Stimulated activated CD8-positive, alpha-beta memory T cell treated with anti-CD3 and anti-CD28 coated beads, Interleukin-2, amount 100 ng/mL, for 1 hour (primary cell): ENCODE measurements at places on chromosomes 1 and 21.

GRCh38 chr21:27129215-27129614 lies 162.3 kb upstream of the ADAMTS5 start:
- DNase-seq = no peak

DNA sequence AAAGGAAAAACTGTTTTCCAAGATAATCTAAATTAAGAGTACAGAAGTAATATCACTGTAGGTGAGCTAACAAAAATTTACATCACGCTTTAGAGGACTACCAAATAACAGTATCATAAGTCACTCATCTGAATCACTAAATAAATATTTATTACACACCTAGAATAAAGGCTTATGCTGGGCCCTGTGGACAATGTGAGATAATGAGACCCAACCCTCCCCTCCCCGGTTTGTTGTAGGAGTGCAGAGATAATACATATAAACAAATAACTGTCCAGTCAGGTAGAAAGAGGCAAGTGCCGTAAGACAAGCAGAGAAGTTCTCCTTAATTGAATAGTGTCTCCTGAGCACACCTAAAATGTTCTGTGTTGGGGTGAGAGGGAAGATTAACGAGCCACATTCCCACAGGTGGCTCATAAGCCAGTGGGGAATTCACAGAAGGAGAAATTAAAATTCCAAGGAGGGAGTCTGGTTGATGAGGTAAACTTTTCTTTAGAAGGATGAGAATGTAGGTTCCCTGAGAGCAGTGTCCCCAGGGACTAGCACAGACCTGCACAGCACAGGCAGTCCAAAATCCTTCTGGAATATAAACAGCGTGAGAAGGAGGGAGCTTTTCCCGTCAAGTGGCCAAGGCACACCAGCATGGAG lies 241.4 kb downstream of the NFIA start:
- DNase-seq = no peak

DNA sequence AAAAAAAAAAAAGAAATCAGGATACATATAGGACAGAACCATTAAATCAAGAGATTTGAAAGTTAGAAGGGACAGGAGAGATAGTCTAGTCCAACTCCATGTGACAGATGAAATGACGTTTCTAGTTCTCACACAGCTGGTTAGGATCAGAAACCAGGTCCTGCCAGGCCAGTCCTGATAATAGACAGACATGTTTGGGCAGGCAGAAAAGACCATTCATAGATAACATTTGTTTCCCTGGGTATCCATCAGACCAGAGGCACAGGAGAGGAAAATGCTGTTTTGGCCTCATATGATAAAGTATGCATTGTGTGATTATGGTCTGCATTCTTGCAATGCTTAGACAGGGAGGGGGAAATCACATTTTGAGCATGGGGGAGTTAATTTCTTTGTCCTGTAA lies 29.3 kb downstream of the ZBTB8B start:
- DNase-seq = no peak

- no peak for DNase-seq
Observed at GRCh38 chr1:205313563-205314308, 7.8 kb downstream of the NUAK2 start.

DNA sequence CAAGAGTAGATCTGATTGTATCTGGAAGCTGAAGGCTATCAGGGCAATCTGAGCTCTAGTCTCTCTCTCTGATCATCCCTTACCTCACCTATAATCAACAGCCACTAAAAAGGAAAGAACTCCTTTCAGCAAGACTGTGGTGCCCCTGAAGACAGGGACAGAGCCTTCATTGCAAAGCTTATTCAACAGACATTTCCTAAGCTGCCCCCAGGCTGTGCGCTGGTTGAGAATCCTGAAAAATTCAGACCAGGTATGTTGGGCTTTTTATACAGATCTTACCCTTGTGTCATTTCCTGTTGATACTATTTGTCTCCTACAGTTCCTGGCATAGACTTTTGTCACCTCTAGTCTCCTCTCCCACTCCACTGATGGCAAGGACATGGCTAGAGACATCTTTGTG lies 63.3 kb upstream of the PLA2G4A start:
- no peak for DNase-seq

GRCh38 chr1:150150133-150151021 lies 661 bp downstream of the PLEKHO1 start:
- DNase-seq = no peak

DNA sequence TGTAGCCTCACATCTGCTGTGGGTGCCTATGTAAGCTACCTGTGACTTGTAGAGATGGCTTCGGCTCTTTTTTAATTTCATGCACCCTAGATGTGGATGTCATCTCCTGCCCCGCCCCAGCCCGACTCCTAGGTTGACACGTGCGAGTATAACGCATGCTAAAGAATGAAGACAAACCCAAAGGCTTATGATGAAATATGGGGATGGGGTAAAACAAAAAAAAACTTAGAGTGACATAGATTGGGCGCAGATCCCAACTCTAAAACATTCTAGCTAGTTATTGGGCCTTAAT lies 613 bp upstream of the ERO1B start:
- no peak for DNase-seq

- DNase-seq = no peak
Observed at GRCh38 chr1:79603843-79604242, 597.3 kb upstream of the ADGRL4 start.

- no peak for DNase-seq
Observed at GRCh38 chr1:113811156-113811887, 954 bp downstream of the RSBN1 start.

- DNase-seq = no peak
Observed at GRCh38 chr1:63984930-63985290, 211.1 kb downstream of the ROR1 start.

DNA sequence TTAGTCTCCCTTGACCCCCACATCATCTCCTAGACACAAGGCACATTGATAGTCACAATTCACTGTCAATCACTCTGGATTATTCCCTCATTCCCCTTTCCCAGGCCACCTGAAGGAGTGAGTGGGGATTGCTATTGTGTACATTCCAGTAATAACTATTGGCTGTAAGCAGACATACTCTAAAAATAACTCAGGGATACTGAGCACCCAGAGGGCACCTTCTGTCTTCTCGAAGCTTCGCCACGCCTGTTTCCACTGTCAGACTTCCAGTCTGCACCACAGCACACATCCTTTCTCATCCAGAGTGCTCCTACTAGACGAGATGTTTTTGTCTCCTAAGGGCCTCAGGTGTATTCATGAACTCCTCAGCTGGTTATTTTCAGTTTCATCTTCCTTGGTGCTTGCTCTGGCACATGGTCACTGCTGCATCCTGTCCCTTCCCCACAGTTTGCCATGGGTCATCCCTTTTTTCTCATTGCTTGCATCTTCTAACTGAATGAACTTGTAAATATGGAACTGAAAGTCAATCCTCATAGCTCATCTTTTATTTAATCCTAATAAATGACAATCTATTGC lies 848 bp upstream of the APOBEC4 start:
- DNase-seq = no peak

- no peak for DNase-seq
Observed at GRCh38 chr21:28283641-28284490, 708.8 kb downstream of the LTN1 start.

DNA sequence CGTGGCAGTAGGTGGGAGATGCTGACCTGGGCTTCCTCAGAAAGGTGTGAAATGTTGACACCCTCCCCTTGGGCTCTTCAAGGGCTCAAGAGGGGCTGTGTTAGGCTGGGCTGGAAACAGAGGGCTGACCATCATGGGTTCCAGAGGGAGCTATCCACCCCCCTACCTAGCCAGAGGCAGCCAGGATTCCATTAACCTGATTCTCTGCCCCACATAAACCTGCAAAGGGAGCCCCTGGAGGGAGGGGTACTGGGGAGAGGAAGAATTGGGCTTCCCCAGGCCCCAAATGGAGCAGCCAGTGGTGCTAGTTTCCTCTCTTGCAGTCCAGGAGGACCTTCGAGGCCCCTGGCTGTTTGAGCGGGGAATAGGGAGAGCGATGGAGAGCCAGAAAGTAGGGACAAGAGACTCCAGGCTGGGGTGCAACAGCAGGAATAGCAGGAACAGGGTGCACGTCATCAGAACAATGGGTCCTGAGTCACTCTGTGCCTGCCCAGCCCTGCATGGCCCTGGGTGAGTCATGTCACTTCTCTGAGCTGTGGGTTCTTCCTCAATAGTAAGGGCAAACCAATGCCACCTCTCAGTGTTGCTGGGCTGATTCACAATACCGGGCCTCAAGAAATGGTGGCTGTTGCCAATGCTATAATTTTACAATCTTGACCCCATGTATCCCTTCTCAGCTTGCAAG lies 121.2 kb downstream of the EPHB2 start:
- no peak for DNase-seq

DNA sequence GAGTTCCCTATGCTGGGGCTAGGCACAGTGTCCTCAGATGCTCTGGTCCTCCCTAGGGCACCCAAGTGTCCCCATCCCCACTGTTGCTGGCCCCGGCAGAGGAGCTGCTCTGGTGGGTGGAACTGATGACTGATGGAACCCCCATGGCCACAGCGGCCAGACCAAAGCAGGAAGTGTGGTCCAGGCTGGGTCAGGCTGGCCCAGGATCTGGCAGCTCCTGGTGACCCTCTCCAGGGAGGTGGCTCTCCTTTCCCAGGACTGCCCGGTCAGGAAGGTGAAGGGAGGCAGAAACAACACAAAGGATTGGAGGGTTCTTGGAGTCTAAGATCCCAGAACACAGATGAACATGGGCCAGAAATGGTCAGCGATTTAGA lies 1.1 kb downstream of the NKAIN1 start:
- no peak for DNase-seq

- DNase-seq = no peak
Observed at GRCh38 chr1:211789641-211790464, 40.7 kb downstream of the LPGAT1 start.

GRCh38 chr1:224733027-224733911 lies 117.2 kb downstream of the CNIH3 start:
- DNase-seq = no peak

DNA sequence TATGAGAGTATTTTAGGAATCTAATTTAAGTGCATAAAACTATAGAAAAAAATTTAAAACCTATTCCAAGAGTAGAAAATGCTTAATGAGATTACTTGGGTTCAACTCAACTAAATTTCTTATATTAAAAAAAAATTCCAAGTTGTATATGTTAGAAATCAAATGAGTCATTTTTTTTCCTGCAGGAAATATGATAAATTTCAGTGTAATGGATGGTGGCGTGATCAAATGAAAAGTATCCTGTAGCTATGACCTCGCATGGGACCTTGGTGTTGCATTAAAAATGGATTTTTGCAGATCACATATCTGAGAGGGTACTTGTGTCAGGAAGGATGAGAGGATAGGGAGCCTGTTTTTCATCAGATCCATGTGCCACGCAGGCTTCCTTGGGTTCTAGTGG lies 17.9 kb downstream of the ATP5PO start:
- DNase-seq = no peak

GRCh38 chr1:172411791-172412338 lies 8.6 kb upstream of the C1orf105 start:
- no peak for DNase-seq

- DNase-seq = no peak
Observed at GRCh38 chr1:91120936-91121335, 99.1 kb upstream of the ZNF644 start.

DNA sequence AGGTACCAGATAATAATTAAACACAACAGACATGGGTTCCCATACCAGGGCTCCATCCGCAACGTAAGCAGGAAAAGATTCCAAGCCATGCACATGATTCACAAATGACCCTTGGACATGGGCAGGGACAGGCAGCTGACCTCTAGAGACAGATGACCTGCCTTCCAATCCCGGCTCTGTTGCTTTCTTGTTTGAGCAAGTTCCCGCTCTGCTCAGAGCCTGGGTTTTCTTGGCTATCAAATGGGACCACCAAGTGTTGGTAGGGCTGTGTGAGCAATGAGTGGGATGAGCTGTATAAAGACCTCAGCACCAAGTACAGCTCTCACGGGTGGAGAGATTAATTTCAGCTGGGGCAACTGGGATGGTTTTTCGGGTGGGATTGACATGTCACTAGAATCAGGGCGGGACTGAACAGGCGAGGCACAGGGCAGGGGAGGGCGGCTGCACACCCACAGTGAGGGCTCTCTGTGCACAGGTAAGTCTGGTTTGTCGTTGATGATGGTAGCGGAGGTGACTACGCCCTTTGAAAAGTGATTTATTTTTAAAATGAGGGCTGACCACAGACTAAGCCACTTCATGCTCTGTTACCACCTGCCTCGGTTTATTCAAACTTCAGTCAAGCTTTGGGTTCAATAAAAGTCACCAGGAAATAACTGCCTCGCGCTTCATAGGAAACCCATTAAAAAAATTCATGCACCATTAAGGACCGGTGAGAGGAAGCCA lies 57.5 kb upstream of the IFFO2 start:
- no peak for DNase-seq

- no peak for DNase-seq
Observed at GRCh38 chr21:35491114-35491513, 442.0 kb upstream of the RUNX1 start.

DNA sequence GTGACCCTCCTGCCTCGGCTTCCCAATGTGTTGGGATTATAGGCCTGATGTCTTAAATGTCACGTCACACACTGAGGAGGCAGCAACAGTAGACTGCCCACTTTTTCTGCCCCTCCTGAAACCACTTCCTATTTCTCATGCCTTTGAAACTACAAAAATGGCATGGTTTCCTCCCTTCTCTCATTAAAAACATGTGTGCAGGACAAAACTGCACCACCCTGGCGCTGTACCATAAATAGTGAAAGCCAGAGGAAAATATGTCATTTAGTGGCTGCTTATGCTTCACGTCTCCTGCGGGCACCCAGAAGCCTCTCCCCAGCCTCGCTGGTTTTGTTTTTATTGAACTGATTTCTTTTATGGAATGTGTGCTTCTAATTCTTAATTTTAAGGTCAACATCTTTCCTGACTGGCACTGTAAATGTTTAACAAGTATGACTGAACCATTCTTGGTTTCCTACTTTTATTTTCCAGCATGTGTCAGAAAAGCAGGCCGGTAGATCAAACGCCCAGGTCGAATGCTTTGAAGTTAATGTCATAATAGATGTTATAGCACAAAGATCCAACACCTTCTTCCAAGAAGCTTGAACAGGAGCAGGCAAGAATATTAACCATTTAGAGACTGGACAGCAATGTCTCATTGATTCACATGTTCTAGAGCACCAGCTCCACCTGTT lies 59.6 kb upstream of the C1orf87 start:
- no peak for DNase-seq
